IPS-NIHi11 (cell line): ENCODE measurements at places on chromosomes 6 and 20.

DNA sequence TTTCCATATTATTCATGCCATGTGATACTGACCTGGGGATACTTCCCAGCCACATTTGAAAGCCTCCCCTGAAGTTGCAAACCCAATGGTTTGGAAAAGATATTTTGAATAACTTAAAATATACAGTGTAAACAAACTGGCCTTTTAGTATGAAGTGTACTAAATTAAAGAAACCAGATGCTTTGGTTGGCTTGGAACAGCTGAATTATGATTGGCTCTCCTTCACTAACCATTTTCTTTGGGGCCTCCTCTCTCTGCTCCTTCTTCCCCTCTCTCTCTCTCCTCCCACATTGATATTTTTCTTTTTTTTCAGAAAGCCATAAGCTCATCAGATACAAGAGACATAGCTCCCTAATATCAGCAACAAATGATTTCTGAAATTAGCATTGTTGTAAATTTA lies 166.6 kb downstream of the MTFR2 start:
- no peak for DNase-seq

- DNase-seq = no peak
These were observed 70.8 kb upstream of the RNF146 start for GRCh38 chr6:127195833-127196232.

DNA sequence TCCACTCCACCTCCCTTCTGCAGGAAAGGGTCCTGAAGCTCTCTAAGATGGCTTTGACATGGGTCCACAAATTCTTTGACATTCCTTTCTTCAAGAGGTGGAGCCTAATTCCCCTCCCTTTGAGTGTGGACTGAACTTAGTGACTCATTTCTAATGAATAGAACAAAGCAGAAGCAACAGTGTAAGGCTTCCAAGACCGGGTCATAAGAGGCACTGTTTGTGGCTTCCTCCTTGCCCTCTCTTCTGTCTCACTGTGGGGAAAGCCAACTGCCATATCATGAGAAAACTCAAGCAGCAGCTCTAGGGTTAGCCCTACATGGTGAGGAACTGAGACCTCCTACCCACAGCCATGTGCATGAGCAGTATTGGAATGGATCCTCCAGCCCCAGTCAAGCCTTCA lies 5.9 kb upstream of the CDK5RAP1 start:
- no peak for DNase-seq

GRCh38 chr20:44221368-44221954 lies 10.9 kb upstream of the OSER1 start:
- no peak for DNase-seq

GRCh38 chr6:144406796-144407195 lies 121.7 kb downstream of the UTRN start:
- no peak for DNase-seq

GRCh38 chr6:45513213-45513618 lies 135.5 kb upstream of the SUPT3H start:
- peak; percentile 15 for DNase-seq

DNA sequence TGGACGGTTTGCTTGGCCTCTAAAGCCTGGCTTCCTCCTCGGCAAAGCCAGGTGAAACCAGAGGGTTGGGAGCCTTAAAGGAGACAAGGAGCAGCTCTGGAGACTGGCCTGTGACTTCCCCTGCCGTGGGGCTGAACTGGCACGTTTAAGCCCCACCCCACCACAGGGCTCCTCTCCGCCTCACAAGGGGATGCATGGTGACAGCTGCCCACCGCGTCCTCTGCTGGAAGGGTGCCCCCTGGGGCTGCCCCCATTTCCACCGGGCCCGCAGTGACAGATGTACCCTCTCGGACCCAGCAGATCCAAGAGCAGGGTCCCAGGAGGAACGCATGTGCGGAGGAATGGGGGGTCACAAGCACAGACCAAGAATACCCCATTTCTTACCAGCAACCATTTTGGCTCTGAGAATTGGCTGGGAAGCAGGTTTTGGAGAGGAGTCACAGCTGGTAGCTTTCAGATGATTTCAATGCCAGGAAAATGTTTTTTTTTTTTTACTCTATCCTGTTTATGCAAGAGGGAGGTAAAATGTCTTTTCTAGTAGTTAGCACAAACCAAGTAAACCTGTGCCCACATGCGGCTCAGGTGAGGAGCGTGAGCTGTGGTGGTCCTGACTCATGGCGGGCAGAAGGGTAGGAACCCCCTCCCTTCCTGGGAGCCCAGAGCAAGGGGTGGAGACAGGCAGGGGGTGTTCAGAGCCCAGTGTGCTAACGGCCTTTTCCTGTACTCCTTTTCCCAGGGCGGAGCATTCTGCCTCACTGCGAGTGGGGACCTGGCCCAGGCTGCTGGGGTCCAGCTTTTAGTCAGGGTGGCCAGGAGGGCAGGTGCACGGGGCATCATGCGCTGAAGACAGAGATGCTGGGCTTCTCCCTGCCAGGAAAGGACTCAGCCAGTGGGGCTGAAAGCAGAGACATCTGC lies 33.0 kb downstream of the FRMD1 start:
- DNase-seq = no peak

DNA sequence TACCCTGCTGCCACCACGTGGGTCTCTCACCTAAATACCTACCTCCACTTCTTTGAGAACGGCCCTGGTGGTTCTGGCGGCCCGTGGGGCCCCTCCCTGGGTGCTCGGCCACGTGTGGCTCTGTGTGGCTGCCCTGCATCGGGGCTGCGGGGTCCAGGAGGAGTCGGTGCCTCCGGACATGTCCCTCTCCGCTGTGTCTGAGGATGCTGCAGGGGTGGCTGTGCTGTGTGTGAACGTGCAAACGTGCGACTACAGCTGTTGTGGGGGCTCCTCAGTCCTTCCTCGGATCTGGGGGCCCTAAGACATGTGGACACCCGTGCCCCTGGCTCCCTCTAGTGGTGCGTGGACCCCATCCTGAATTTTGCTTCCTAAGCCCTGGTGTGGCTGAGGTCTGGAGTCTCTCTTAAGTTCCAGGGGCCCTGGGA lies 691.8 kb downstream of the QKI start:
- DNase-seq = peak; percentile 76

DNA sequence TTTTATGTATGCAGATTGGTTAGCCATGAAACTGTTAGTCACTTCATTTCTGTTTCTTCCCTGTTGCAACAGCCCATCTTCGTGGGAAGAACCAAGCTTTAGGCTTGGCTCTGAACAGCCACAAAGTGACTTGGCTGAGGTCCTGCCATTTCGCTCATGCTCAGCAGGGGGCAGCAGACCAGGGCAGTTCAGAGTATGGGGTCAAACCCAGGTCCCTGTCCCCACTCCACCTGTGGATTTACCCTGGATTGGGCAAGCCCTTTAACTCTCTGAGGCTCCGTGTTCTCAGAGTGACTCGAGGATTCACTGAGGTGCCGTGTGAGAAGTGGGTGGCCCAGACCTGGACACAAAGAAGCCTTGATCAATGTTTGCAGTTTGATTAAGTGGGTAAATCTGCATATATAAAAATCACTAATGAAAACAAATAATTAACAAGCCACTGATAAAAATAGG lies 19.8 kb upstream of the MAP1LC3A start:
- DNase-seq = peak; percentile 71

DNA sequence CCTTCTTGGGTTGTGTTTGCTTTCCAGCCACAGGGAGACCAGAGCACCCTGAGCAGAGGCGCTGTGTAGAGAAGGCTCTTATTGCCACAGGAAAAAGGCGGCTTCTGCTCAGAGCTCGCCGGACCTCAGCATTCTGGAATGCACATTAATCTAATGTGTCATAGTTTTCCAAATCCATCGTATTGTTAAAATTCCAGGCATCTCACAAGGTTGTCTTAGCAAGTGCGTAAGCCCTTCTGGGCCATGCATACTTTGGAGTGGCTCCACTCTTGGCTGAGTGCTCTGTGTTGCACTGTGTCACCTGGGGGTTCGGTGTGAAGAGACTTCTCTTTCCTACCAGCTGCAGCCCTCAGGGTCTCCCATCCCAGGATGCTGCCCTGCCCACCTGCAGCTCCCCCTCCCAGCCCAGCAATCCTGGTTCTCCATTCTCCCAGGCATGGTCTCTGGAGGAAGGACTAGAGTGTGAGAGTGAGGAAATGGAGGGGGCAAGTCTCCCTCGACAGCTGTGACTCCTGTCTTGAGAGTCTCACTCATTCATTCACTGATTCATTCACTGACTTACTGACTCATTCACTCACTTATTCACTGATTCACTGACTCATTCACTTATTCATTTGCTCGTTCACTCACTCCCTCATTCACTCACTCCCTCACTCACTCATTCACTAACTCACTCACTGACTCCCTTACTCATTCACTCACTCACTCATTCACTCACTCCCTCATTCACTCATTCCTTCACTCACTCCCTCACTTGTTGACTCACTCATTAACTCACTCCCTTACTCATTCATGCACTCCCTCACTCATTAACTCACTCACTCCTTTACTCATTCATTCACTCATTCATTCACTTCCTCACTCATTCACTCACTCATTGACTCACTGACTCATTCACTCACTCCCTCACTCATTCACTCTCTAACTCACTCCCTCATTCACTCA lies 83.7 kb upstream of the MPC1 start:
- peak; percentile 53 for DNase-seq

GRCh38 chr6:124753001-124753400 lies 209.2 kb upstream of the RNF217 start:
- DNase-seq = no peak

DNA sequence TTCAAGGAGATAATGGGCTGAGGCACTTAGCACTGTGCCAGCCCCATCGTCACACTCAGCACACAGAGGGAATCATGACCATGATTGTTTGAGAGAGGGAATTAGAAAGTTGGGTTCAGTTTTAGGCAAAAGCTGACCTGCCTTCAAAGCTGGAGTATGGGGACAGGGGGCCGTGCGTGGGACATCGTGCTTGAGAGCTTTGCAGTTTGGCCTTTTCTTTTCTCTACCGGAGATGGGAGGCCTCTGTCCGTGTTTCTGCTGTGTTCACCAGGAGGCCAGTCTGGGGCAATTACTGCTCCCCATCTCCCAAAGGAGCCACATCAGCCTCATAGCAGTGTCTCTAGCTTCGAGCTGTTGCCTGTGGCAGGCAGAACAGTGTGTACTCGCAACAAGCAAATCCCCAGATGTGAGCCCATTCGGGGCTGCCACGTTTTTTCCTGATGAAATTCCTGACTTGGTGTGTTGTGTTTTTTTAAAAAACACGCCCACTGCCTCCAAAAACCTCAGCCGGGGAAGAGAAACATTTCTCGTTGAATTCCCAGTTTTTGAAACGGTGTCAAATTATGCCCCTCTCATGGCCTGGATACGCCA lies 20.2 kb downstream of the EYA2 start:
- DNase-seq = no peak

- no peak for DNase-seq
These were observed 162.7 kb downstream of the SOBP start for GRCh38 chr6:107652526-107653182.

DNA sequence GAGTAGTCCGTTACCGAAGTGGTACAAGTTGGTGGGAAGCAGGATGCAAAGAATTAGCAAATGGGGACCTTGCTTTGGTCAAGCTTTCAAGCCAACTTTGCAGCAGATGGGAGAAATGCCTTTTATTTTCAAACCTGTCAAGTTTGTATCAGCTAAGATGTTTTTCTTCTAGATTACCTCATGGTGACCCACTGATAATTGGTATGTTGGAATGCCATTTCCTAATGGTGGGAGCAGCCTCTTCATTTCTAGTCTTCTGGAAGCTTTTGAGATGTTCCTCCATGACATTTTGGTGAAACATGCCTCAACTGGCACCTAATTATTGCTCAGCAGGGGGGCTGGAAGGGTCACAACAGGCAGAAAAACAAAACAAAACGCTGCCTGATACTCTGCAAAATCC lies 43.7 kb downstream of the ADNP start:
- DNase-seq = no peak

GRCh38 chr20:25499031-25499430 lies 86.3 kb downstream of the NINL start:
- DNase-seq = no peak

- DNase-seq = no peak
These were observed 4.2 kb upstream of the IL22RA2 start for GRCh38 chr6:137177611-137178010.

GRCh38 chr6:52610011-52610410 lies 33.2 kb upstream of the TRAM2 start:
- DNase-seq = no peak

DNA sequence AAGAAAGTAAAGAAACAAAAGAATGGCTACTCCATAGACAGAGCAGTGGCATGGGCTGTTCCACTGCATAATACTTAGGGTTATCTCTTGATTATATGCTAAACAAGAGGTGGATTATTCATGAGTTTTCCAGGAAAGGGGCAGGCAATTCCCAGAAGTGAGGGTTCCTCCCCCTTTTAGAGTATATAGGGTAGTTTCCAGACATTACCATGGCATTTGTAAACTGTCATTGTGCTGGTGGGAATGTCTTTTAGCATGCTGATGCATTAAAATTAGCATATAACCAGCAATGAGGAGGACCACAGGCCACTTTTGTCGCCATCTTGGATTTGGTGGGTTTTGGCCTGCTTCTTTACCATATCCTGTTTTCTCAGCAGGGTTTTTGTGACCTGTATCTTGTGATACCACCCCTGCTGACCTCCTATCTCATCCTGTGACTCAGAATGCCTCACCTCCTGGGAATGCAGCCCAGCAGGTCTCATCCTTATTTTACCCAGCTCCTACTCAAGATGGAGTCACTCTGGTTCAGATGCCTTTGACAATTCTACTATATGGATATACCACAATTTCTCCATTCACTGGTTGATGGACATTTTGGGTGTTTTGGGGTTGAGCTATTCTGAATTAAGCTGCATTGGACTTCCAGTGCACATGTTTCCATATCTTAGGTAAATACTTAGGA lies 280.6 kb downstream of the FARS2 start:
- DNase-seq = no peak

GRCh38 chr20:48861444-48861843 lies 33.6 kb upstream of the PREX1 start:
- DNase-seq = no peak

GRCh38 chr6:129029778-129030177 lies 146.8 kb downstream of the LAMA2 start:
- DNase-seq = peak; percentile 13

DNA sequence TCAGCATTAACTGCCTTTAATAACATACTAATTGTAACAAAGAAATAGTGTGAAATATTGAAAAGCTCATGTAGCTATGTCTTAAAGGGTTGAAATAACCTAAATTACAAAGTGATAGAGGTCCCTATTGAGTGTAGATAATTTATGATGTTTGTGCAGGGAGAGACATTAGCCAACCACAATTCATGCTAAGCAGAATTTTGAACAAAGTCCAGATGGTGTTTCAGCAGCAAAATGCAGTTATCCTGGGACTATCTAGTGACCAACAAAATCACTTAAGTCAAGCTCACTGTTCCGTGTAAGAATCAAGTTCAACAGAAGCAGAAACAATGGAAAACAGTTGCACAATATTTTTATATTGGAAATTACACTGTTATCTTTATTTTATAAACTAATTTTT lies 218.5 kb downstream of the SIM1 start:
- DNase-seq = no peak

- DNase-seq = peak; percentile 14
These were observed 295.1 kb downstream of the PHACTR1 start for GRCh38 chr6:13011612-13012146.

- no peak for DNase-seq
These were observed 34.1 kb downstream of the MEI4 start for GRCh38 chr6:77686931-77687330.

DNA sequence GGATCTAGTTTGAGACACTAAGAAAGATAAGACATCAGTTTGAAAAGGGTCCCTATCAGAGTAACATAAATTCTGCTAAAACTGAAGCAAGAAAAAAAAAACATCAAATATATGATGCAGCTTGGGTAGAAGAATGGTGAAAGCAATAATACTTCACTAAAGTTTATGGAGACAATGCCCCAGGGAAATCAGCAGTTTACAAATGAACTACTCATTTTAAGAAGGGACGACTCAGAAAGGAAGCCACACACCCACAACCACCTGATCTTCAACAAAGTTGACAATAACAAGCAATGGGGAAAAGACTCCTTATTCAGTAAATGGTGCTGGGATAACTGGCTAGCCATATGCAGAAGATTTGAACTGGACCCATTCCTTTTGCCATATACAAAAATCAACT lies 143.5 kb downstream of the TPBG start:
- DNase-seq = no peak
